ENCODE measurements at places on chromosomes 7 and 10. TPM values are rescaled to one million over a fixed set of nuclear protein-coding genes. Genes with fewer than 3 reads are reported as not detected.

Gene ATOH7
- 0.33 TPM for total RNA-seq

Gene SHTN1
- 3.2 TPM for total RNA-seq

GRCh38 chr7:37497576-37497975 lies 48.9 kb upstream of the ELMO1 start:
- no peaks in the 10 kb centered on the region for H3K4me1 ChIP-seq
- no peaks in the 10 kb centered on the region for H3K27me3 ChIP-seq
- H3K27ac ChIP-seq = no peak overlapping the region
- no peaks in the 10 kb centered on the region for H3K36me3 ChIP-seq

- no peak for DNase-seq
- H3K4me1 ChIP-seq = no peaks in the 10 kb centered on the region
- no peaks in the 10 kb centered on the region for H3K36me3 ChIP-seq
- no peak overlapping the region for H3K4me3 ChIP-seq
- H3K27ac ChIP-seq = peak overlapping the region; percentile 18
Measured at GRCh38 chr7:4613846-4614548, 68.1 kb upstream of the FOXK1 start.

- H3K4me3 ChIP-seq = no peak overlapping the region
- no peaks in the 10 kb centered on the region for H3K4me1 ChIP-seq
- no peak for DNase-seq
- H3K27me3 ChIP-seq = no peaks in the 10 kb centered on the region
- no peak overlapping the region for H3K27ac ChIP-seq
- no peaks in the 10 kb centered on the region for H3K36me3 ChIP-seq
Measured at GRCh38 chr10:58565271-58565670, 52.6 kb downstream of the BICC1 start.

DNA sequence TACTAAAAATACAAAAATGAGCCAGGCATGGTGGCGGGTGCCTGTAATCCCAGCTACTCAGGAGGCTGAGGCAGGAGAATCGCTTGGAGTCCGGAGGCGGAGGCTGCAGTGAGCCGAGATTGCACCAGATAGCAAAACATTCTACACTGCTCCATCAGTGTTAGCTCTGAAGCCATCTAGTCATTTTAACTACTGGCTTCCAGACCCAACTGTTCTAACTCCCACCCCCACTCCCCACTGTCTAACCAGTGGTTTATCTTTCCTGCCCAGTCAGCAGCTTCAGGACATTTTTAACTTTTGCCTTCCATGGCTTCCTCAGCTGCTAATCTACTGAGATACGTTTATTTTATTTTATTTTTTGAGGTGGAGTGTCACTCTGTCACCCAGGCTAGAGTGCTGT lies 6.2 kb upstream of the FRAT1 start:
- no peak overlapping the region for H3K4me3 ChIP-seq
- H3K27ac ChIP-seq = no peak overlapping the region
- H3K27me3 ChIP-seq = no peaks in the 10 kb centered on the region
